Activated CD4-positive, alpha-beta T cell treated with anti-CD3 and anti-CD28 coated beads, Interleukin-2, Interleukin-6, amounts not matched to agents 100 ng/mL and 50 ng/mL, durations not matched to agents 16 hours and 8 hours (primary cell): ENCODE measurements at places on chromosomes 3 and 15.

GRCh38 chr3:111311709-111312235 is 230.2 kb upstream of the CD96 start:
- peak; percentile 70 for DNase-seq

GRCh38 chr15:71437404-71437803 is 322.1 kb downstream of the THSD4 start:
- DNase-seq = no peak

DNA sequence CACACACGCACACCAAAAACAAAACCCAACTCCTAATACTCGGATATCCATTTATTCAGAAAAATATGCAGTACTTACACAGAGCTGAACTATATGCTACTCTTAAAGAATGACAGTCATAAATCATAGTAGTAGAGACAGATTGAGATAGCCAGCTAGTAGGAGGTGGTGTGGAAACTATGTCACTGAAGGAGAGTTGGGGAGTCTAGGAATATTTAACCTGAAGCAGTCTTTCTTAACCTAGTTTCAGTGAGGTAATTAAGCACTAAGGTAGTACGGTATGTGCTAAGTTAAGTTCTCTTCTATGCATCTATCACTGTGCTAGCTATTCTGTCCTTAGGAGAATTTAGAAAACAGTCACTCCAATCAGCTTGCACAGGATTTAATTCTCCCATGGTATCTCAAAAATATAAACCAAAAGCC is 54.2 kb downstream of the ANKRD28 start:
- DNase-seq = no peak

DNA sequence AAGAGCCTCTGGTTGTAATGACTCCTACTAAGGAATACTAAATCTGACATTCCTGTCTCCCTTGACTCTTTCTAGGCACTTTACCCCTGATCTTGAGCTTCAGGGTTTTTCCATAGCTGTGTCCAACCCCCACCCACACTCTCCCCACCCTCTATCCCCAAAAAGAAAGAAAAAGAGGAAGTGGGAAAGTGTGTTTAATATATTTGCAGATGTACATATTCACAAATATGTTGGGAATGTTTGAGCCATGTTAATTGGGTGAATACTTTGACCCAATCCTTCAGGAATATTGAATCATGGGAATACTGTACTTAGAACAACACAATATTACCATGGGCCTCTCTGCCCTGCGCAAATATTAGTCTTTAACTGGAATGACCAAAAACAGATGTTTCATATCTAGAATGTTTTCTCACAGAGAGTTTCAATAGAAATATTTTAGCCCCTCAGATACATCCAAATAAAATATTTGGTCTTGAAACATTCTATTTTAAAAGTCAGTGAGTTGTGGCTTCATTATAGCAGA is 19.8 kb upstream of the PFN2 start:
- DNase-seq = no peak

DNA sequence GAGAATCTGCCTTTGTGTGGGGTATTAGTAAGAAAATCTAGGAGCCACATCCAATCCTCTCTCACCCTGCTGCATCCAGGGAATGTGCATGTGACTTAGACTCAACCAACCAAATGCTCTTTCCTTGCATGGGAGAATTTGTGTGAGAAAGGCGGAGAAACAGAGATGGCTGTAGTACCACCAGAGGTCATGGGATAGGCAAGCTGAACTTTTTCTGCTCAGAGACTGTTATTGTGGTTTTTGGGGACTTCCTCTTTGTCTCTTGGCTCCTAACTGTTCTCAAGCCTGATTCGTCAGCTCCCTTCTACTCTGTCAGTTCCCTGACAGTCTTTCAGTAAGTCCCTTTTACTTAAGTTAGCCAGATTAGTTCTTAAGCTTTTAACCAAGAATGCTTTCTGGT is 2.6 kb upstream of the ZSCAN2 start:
- DNase-seq = peak; percentile 61

- DNase-seq = no peak
Observed at GRCh38 chr3:106379251-106379750, 510.5 kb upstream of the CBLB start.

DNA sequence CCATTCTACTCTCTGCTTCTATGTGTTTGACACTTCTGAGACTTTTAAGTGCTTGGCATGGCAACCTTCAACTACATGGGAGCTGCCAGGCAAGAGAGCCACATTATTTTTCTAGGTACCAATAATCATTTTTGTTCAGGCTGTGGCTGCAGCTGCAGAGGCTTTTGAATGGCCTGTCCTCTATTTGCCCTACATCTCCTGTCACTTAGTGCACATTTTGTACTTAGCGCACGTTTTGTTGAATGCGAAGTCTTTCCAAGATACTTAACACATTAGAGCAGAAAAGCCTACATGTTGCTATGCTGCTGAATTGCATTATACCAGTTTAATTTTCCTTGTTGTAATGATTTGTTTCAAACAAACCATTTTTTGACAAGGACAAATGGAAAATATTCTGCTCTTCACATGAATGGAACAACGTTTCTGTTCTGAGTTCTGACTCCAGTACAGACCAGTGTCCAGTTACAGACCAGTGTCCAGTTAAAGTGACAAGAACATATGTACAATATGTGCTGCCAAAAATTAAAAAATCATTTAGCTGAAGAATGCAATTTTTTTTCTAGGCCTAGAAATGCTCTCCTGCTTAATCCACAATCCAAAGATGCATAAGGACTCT is 113.9 kb downstream of the ABI3BP start:
- no peak for DNase-seq
